ENCODE measurements at places on chromosomes 4 and X.

- DNase-seq = no peak
Measured at GRCh38 chr4:159551281-159551680, 448.4 kb downstream of the RAPGEF2 start.

GRCh38 chr4:172134521-172134920, 321.3 kb downstream of the GALNTL6 start:
- no peak for DNase-seq

DNA sequence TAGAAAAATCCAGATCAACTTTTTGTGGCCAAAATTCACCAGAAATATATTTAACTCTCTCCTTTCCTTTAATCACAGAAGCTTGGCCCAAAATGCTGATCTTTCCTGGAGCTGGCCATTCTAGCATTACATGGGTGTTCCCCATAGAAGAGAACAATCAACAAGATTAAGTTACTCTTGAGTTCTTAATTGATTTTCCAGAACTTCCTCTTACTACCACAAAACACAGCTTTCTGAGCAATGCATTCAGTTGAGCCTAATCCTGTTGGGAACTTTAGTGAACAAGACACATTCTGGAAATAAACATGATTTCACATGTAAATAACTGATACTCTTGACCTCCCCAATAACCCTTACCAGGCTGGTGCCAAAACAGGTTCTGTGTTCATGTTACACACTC, 45.4 kb upstream of the STIM2 start:
- DNase-seq = no peak

DNA sequence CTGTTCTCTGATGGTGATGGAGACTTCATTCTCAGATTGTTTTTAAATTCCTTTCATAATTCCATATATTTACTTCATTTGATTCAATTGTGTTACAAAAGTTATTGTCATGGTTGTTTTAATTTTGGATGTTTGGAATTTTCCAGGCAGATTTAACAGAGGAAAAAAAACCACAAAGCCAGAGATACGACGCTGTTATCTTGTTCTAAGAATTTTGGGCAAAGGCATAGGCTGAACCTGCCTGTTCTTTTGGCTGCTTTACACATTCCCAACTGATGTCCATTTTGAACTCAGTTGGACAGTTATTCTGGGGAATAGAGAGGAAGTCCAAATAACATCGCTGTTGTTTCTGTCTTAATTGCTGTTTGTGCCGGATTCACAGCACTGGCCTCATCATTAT, 65.7 kb downstream of the LINC00632 start:
- no peak for DNase-seq
